ENCODE measurements at places on chromosomes 1 and 21. TPM values are rescaled to one million over a fixed set of nuclear protein-coding genes. Genes with fewer than 3 reads are reported as not detected.

STRIP1 gene
- 26.8 TPM for total RNA-seq

CFHR4 gene
- not detected for total RNA-seq

RGS8 gene
- not detected for total RNA-seq

AZIN2 gene
- total RNA-seq = 0.65 TPM

KRTAP12-2 gene
- total RNA-seq = not detected

ADAM15 gene
- total RNA-seq = 82.5 TPM

DMRTA2 gene
- total RNA-seq = not detected

LIN28A gene
- total RNA-seq = not detected

TSPAN1 gene
- 0.22 TPM for total RNA-seq

TBX19 gene
- total RNA-seq = 0.22 TPM

SERINC2 gene
- 5.2 TPM for total RNA-seq

SLC44A5 gene
- 2.2 TPM for total RNA-seq

CELA3A gene
- total RNA-seq = not detected

AMY2A gene
- not detected for total RNA-seq

DNAJC28 gene
- 0.99 TPM for total RNA-seq

COPA gene
- total RNA-seq = 209 TPM

OR6K2 gene
- total RNA-seq = not detected

FCRL6 gene
- not detected for total RNA-seq

ADGRL2 gene
- total RNA-seq = 16.3 TPM

NMNAT2 gene
- total RNA-seq = 0.22 TPM

Data from lung microvascular endothelial cell (primary cell).